Cerebellar nuclear complex (tissue), 1 donor: ENCODE measurements at places on chromosomes 6 and 20.

DNA sequence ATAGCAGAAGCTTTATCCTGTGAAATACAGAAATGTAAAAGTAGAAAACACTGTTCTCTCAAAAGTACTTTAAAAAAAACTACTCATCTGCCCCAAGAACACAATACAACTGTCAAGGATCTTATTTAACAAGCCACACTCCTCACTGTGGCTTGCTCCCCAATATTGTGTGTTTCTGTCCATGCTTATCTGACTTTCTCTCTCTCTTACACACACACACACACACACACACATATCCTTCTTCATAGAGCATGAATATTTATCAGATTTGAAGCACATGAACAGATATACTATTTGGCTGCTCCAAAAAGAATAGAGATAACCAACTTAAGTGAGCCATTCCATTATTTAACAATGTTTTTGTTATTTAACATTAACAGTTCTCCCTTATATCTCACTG lies 3.6 kb upstream of the PHIP start:
- no peak for DNase-seq

GRCh38 chr6:159461266-159461665 lies 231.8 kb downstream of the SOD2 start:
- no peak for DNase-seq

- DNase-seq: no peak
Observed at GRCh38 chr20:35085477-35086225, 7.0 kb downstream of the TRPC4AP start.

- DNase-seq: no peak
Observed at GRCh38 chr6:90874931-90875330, 288.1 kb upstream of the MAP3K7 start.
